ENCODE measurements at places on chromosomes 13 and 19.

DNA sequence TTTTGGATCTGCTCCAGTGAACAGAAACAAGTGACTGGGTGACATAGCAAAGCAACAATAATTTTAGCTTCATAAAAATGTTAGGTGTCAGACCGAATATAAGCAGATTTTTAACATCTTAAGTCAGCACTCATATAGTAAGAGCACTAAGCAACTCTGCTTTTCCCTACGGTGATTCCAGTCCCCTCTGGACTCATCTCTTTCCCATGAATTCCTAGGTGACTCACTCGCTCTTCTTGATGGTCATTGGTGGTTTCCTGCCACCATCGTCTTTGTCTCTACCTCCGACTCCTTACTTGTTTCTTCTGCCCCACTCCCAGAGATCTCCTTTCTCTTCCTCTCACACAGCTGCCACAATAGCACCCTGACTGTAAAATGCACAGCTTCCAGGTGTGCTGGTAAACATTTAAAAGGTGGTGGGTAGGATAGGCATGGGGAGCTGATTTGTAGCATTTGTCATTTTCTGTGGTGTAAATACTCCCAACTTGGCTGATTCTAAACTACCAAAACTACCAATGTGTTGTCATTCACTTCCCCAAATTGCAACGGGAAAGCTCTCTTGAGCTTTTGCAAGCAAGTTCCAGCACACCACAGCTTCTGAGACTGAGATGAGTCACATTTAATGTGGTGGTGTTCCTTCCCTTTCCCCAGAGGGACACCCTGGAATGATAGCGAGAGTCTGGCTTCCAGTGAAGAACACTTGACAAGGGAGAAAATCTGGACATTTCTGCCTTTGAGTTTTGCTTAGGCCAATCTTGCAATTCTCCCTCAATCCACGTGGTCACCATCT lies 42.8 kb upstream of the CLDN10 start:
- DNase-seq: no peak

DNA sequence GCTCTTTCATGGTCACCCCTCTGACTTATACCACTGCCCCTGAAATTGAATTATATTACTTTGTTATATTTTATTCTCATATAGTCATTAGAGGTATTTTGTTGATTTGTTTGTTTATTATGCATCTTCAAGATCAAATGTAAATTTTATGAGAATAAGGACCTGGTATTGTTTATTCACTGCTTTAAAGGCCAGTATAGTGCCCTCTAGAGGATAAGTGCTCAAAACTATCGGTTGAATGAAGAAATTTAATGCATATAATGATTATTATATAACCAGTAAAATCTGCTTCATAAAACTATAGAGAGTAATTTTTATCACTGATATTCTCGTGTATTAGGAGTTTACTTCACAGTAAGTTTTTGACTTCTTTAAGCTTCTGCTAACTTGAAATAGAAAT lies 1401.9 kb downstream of the SLITRK1 start:
- DNase-seq: no peak

GRCh38 chr13:40096357-40096901 lies 441.0 kb downstream of the COG6 start:
- DNase-seq: no peak

GRCh38 chr13:75467040-75467728 lies 14.8 kb downstream of the TBC1D4 start:
- no peak for DNase-seq

DNA sequence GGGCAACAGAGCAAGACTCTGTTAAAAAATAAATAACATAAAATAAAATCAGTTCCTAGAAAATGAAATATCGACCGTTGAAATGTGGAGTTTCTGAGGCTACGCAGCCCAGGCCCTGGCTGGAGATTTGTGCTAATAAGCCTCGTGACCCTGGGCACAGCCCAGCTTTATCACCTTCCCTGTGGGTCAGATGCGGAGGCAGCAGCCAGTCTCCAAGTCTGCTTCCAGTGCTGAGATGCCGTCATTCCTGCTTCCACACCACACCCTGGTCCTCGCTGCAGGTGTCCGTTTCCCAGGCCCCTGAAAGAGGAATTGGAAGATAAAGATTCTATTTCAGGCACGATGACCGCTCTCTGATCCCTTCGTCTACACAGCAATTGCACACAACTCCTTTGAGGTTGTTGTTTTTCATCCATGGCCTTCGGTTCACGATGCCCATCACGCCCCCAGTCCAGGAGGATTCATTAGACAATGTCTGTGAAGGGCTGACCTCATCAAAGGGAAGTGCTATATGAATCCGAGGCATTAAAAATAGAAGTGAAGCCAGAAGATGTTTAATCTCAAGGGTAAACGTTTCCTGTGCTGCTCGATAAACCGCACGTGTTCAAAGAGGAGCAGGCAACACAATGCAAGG lies 48.3 kb upstream of the ATP11A start:
- no peak for DNase-seq

- DNase-seq: no peak
Measured at GRCh38 chr13:43573802-43574514, 212.8 kb downstream of the ENOX1 start.

- no peak for DNase-seq
Measured at GRCh38 chr13:85755123-85755522, 44.1 kb downstream of the SLITRK6 start.

- no peak for DNase-seq
Measured at GRCh38 chr13:27847669-27848068, 55.4 kb downstream of the GSX1 start.

DNA sequence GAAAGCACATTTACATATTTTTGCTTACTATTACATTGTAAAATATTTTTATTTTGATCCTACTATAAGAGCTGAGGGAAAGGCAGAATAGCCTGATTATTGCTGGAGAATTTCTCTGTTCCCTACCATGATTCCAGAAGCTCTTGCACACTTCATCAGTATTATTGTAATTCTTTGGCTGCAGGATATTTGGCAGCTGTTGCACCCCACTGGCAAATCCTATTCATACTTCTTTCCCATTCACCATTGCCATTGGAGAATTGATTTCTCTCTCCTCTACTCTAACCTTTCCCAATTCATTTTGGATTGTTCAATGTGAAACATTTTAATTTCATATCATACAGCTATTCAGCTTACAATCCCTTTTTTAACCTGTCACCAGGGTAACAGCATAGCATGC lies 238.0 kb downstream of the GGACT start:
- no peak for DNase-seq

DNA sequence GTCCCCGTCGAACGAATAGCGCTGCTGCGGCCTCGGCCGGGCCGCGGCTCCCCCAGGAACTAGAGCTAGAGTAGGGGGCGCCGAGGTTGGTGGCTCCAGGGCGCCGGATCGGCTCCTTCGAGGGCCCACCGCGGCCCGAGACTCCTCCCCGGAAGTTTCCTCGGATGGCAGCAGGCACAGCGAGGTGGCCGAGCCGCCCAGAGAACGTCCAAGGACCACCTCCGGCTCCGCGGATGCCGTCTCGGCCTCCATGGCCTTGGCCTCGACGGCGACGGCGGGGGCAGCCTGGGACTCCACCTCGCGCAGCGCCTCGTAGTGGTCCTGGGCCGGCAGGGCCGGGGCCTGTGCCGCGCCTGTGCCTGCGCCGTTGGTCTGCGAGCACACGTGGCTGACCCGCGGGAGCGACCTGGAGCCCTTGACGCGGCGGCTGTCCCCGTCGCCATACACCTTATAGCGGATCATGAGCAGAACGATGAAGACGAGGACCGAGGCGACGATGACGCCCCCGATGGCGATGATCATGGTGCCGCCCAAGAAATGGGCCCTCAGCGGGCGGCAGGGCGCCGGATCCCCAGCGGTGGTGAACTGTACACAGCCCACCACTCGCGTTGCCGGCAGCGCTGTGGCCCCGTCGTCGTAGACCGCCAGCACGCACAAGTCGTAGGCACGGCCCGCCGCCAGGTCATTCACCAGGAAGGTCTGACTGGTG lies 11.8 kb downstream of the IFNL1 start:
- no peak for DNase-seq

- DNase-seq: no peak
Measured at GRCh38 chr13:110398564-110399507, 91.8 kb downstream of the COL4A2 start.

Measured in stimulated activated CD4-positive, alpha-beta T cell treated with anti-CD3 and anti-CD28 coated beads, Interleukin-1b, Interleukin-23, amount 100 ng/mL, for 1 hour (primary cell).